Ureter (tissue), 1 donor: ENCODE measurements at places on chromosomes 4 and X. TPM values are rescaled to one million over a fixed set of nuclear protein-coding genes. Genes with fewer than 3 reads are reported as not detected.

DNA sequence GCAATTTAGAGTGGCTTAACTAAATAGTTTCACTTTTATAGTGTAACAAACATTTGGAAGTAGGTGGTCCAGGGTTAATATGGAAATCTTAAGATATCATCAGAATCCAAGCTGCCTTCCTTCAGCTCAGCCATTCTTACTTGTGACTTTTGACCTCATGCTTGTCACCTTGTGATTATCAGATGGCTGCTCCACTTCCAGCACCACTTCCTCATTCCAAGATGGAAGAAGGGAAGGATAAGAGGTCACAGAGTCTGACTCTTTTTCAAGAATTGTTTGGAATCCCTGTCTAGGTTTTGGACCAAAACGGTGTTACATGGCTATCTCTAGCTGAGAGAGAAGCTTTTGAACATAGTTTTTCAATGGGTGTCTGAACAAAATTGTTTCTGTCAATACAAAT lies 39.9 kb downstream of the MTTP start:
- no peak for DNase-seq

DNA sequence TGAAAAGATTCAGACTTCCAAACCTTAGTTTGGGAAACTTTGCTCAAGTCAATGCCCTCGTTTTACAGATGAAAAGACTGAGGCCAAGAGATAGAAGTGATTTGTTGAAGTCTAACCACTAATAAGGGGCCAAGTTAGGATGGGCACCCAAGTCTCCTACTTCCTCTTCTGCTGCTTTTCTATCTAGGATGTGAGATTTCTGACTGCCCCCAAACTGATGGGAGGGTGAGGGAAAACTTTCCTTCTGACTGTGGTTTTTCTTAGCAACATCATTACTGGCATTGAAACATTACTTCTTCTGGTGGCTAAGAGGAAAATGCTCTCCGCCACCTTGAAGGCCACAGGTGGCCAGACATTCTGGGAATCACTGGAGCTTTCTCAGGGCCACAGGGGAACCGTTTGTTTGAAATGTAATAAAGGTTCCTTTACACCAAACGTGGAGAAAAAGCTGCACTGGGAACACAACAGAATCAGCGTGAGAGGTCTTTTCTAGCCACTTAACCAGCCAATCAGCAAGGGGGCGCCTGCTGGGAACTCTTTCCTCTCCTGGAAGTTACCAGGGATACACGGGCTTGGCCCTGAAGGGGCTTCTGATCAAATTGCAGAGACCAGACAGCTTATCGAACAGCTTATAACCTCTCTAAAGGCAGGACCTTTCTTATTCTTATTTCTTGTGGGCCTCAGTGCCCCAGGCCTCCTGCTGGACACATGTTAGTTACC lies 115.9 kb upstream of the TEX13D start:
- no peak for DNase-seq

- DNase-seq: no peak
These were observed 214.6 kb downstream of the ADGRA3 start for GRCh38 chr4:22301253-22301652.

DNA sequence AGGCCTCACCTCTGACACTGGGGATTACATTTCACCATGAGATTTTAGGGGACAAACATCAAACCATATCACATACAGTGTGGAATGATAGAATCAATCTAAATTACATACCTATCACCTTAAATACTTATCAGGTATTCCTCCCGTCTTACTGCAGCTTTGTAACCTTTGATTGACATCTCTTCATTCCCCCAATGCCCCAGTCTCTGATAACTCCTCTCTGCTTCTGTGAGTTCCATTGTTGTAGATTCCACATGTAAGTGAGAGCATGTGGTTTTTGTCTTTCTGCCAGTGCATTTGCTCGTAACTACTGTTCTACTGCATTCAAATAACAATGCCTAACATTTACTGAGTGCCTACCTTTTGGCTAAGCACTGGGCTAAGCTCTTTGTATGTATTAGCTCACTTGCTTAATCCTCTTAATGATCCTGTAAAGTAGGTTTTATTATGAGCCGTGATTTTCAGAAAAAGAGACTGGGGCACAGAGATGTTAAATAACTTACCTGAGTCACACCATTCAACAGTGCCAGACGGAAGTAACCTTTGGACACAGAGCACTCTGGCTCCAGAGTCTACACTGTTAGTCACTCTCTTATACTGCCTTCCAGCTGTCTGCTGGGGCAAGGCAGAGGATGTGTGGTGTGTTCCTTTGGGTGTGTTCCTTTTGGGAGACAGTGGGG lies 63.7 kb upstream of the ESX1 start:
- DNase-seq: peak; percentile 44

DNA sequence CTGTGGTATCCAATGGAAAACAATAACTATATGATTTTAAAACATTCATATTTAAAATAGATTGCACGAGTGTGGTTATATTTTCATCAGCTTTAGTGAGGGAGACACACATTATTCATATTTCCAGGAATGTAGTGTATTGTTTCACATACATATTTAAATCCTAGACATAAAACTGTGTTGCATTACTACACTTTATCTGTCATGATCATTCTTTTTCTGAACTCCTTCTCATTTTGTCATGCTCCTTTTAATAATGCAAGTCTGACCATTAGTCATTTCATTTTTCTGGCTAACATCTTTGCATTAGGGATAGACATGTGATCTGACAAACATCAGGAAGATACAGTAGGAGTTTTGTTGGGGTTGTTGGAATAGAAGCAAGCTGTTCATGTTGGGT lies 1382.7 kb downstream of the PCDH7 start:
- no peak for DNase-seq

DNA sequence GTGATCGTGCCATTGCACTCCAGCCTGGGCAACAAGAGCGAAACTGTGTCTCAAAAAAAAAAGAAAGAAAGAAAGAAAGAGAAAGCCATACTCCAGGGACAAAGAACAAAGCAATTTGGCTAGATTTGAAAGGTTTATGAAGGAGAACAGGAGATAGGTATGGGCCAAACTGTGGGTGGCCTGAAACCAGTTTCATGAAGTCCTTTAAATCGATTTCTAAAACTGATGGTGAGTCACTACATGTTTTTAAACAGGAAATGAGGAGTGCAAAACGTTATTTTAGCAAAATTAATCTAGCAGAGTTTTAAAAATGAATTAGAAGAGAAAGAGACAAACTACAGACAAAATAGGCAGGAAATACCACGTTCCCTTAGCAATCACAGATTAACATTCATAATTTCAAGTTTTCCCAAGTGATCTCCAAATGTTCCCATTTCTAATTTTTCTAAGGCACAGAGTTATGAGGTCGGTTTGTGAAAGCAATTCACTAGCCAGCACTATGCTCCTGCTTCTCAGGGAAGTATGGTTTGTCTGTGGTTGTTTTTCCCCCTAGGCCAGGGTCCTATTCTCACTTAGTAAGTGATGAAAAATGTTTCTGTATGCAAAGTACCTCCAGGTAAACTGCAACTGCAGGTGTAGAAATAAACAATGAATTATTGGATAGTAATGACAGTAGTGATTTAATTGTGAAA lies 190.6 kb downstream of the PPP3CA start:
- no peak for DNase-seq

GRCh38 chrX:16931371-16931770 lies 15.1 kb upstream of the REPS2 start:
- no peak for DNase-seq

DNA sequence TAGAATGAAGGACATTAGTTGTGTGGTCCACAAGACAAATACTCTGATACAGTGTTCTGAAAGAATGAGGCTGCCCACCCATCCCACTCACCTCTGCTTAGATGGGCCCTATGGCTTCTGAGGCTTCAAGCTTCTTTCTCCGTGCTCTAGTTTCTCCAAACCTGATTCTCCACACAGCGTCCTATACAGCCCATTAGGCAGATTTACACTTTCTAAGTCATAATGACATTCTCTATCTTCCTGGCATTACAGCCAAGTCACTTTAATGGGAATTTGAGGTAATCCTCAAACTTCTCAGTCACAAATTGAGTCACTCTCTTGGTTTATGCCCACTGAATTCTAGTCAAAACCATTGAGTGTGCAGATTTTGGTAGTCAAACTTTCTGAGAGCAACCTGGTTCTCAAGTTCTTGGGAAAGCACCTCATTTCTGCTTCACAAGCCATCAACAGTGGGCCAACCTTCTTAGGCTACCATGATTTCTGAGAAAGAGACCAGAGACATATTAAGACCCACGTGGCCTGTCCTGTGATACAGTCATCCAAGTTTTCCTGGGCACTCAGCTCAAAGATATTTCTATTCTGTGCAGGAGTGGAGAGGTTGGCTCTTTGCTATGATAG lies 6.2 kb upstream of the SETD7 start:
- no peak for DNase-seq

KLHL15 gene
- 7.8 TPM for total RNA-seq

CAPN6 gene
- 0.47 TPM for total RNA-seq

CCDC149 gene
- total RNA-seq: 25.5 TPM

CLDN2 gene
- not detected for total RNA-seq

IL15 gene
- 7.0 TPM for total RNA-seq

OTC gene
- total RNA-seq: not detected
